Lower lobe of right lung (tissue), 2 donors: ENCODE measurements at places on chromosomes 13 and 19. TPM values are rescaled to one million over a fixed set of nuclear protein-coding genes. Genes with fewer than 3 reads are reported as not detected.

Gene ATXN8OS
- total RNA-seq, result not detected

DNA sequence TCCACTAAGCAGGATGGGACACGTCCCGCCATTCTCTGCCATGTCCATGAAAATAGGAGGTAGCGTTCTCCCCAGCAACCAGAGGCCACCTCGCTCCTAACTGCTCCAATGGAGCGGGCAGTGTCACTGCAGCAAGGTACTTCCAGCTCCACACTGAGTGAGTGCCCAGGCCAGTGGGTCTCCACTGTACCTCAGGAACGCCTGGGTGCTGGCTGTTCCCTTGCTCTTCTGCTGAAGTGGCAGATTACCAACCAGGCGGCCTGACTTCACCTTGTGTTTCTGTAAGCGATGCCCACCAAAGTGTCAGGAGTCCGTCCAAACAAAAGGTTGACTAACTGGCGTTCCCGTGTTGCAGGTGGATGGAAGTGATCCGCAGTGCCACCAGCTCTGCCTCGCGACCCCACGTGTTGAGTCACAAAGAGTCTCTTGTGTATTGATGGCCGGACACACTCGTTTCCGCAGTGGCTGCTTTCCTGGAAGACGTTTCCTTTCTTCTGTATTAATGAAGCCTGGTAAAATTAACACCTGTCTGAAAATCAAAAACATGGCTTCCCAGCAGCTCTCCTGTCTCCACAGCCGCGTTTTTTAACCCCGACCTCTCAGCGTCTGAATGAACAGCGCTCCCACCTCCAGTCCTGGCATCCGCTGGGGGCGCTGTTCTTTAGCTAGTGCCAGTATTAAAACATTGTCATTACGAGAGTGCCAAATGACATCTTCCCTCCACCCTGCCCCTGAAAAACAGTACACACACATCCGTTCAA is 128.8 kb downstream of the STK24 start:
- no peak overlapping the region for H3K27ac ChIP-seq
- peaks cover 56% of the 10 kb centered on the region for H3K36me3 ChIP-seq
- no peak for DNase-seq
- no peak overlapping the region for H3K4me3 ChIP-seq
- no peaks in the 10 kb centered on the region for H3K27me3 ChIP-seq

Gene RUBCNL
- 3.5 TPM for total RNA-seq

Gene HSD17B14
- total RNA-seq, result 22.7 TPM

DNA sequence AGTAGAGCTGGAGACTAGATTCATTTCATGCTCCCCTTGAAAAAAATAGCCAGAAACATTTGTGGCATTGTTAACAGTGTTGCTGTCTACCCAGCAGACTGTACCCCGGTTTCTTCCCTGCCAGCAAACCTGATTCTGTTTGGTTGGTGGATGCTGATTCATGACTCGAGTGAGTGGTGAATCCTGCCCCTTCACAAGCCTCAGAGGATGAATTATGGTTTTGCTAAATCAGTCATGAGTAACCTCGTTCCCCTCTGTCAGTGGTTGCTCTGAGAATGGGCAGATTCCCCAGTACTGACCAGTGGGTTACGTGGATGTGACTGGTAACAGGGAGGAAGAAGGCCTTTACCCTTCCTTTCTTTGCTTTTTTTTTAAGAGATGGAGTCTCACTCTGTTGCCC is 10.1 kb downstream of the NLRP12 start:
- H3K4me3 ChIP-seq, result no peak overlapping the region
- H3K27me3 ChIP-seq, result no peaks in the 10 kb centered on the region
- H3K36me3 ChIP-seq, result no peaks in the 10 kb centered on the region
- no peak overlapping the region for H3K27ac ChIP-seq
- DNase-seq, result no peak

- peak; percentile 49 for DNase-seq
- peaks cover 29% of the 10 kb centered on the region for H3K36me3 ChIP-seq
- peaks cover 43% of the 10 kb centered on the region for H3K4me1 ChIP-seq
- H3K27ac ChIP-seq, result no peak overlapping the region
Observed at GRCh38 chr19:48625891-48626327, 6.6 kb downstream of the SPHK2 start.

DNA sequence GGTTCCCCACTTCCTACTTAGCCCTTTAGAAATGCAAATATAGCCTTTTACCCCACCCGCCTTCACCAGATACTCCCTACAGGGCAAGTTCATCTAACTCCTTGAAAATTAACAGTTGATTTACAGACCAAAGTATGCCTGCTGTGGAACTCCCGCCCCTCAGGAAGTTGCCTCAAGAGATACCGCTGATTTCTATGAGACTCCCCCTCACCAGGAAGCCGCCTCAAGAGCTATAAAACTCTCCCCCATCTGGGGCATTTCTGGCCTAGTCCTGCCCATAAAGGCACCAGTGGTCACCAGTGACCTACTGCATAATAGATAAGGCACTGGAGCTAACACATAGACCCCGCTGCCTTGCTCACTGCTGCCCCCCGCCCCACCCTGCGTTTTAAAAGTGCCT is 201.7 kb upstream of the UBL3 start:
- no peak for DNase-seq
- no peaks in the 10 kb centered on the region for H3K36me3 ChIP-seq
- no peaks in the 10 kb centered on the region for H3K27me3 ChIP-seq
- H3K4me3 ChIP-seq, result no peak overlapping the region
- no peaks in the 10 kb centered on the region for H3K4me1 ChIP-seq
- no peak overlapping the region for H3K27ac ChIP-seq

DNA sequence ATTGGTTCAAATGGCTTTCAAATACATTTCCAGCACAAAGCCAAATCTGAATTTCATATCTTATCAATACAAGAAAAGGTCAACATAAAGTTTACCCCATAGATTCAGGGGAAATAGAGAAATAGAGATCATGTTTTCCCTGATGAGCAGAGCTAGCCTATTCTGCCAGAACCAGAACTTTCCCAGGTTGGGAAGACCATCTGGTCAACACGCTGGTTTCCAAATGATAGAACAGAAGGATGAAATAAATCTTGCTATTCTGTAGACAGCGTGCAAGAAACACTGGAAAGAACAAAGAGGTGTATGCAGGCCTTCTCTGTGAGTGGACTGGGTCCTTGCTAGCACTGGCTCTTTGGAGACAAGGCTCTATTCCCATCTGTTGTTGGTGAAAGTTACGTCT is 350.6 kb downstream of the NDFIP2 start:
- no peak overlapping the region for H3K27ac ChIP-seq
- H3K4me3 ChIP-seq, result no peak overlapping the region
- no peak for DNase-seq

- no peak overlapping the region for H3K27ac ChIP-seq
- H3K4me3 ChIP-seq, result no peak overlapping the region
- no peaks in the 10 kb centered on the region for H3K27me3 ChIP-seq
- no peaks in the 10 kb centered on the region for H3K36me3 ChIP-seq
- DNase-seq, result no peak
Observed at GRCh38 chr13:98997738-98998641, 20.1 kb upstream of the DOCK9 start.
